Left colon (tissue), 2 donors: ENCODE measurements at places on chromosomes 4 and X. TPM values are rescaled to one million over a fixed set of nuclear protein-coding genes. Genes with fewer than 3 reads are reported as not detected.

GRCh38 chr4:127975121-127975770, 10.0 kb downstream of the ABHD18 start:
- DNase-seq = no peak

DNA sequence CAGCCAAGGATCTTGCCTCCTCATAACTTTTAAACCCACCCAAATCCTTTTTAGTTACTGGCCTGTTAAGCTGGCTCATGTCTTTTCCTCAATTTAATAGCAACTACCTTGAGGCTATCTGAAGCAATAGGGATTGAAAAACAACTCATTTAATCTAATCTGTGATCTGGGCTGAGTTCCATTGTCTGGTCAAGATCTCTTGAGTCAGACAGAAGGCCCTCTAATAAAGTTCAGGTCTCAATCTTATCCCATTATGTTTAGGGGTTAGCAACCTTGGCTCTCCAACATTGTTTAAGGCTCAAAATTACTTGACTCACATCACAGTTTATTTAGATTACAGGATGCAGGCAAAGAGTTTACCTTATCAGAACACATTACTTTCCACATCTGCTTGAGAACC, 436.1 kb downstream of the ANKRD50 start:
- no peak for DNase-seq

Gene XAGE1A
- total RNA-seq = not detected

Gene GRID2
- not detected for total RNA-seq

Gene PNPLA4
- 35.0 TPM for total RNA-seq

GRCh38 chr4:147778942-147779341, 47.1 kb downstream of the ARHGAP10 start:
- no peak for DNase-seq

Gene DCTD
- total RNA-seq = 41.8 TPM

- DNase-seq = no peak
Measured at GRCh38 chr4:182185491-182185890, 57.7 kb upstream of the TENM3 start.

Gene F11
- 0.45 TPM for total RNA-seq

DNA sequence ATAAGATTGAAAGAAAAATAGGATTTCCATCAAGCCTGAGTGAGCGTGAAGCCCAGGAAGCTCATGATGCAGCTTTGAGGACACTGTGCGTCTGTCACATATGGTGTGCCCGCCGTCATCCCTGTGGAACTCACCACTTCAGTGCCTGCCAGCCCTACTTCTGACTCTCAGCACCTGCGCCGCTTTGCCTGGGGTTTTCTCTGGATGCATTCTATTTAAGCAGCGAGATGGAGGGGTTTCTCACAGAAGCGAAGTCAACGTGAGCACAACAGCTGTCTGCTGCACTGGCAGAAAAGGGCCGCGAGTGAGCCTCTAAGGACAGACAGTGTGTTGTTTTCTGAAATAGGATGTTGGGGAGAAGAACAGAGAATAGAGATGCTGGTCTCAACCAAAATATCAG, 6.2 kb upstream of the TMEM128 start:
- DNase-seq = no peak

DNA sequence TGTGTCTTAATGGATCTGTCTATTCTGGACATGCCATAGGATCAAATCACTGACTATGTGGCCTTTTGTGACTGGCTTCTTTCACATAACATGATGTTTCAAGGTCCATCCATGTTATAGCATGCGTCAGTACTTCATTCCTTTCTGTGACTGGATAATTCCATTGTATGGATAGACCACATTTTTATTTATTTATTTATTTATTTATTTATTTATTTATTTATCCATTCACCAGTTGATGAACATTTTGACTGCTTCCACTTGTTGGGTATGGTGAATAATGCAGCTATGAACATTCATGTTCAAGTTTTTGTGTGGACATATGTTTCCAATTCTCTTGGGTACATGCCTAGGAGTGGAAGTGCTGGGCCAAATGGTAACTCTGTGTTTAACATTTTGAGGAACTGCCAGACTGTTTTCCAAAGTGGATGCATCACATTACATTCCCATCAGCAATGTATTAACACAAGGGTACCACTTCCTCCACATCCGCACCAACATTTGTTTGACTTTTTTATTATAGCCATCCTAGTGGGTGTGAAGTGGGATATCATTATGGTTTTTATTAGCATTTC, 14.0 kb downstream of the RTL5 start:
- no peak for DNase-seq

Gene ADGRL3
- 4.0 TPM for total RNA-seq

Gene TLR1
- 2.3 TPM for total RNA-seq

GRCh38 chr4:78439328-78439727, 112.2 kb upstream of the ANXA3 start:
- DNase-seq = no peak

DNA sequence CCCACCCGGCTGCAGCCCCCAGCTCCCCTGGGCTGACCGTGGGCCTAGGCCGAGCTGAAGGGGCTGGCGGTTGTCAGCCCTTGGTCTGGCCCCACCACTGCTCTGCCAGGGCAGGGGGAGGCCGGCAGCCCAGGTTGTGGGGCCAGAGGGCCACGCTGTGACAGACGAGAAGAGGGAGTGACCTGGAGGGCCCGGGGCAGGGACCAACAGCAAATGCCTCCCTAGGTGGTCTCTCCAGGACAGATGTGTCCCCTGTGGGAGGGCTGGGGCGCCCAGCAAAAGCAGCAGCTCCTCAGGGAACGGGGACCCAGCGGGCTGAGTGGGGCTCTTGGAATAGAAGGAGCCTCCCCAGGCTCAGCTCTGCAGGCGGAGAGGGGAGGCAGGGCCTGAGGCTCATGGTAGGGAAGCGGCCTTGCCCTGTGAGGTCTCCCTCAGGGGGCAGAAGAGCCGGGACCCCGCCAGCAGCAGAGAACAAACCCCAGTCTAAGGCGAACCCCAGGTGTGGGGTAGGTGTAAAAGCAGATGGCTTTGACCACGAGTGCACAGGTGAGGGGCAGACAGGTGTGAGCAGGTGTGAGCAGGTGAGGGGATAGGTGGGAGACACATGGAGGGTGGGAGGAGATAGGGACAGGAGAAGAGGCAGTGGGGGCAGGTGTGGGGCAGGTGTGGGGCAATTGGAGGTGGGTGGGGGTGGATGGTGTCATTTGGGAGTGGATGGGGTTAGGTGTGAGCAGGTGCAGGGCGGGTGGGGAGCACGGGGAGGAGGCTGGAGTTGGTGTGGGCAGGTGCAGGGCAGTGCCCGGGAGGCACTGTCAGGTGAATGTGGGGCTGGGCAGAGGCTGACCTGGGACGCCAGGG, 34.1 kb upstream of the SPON2 start:
- peak; percentile 31 for DNase-seq

DNA sequence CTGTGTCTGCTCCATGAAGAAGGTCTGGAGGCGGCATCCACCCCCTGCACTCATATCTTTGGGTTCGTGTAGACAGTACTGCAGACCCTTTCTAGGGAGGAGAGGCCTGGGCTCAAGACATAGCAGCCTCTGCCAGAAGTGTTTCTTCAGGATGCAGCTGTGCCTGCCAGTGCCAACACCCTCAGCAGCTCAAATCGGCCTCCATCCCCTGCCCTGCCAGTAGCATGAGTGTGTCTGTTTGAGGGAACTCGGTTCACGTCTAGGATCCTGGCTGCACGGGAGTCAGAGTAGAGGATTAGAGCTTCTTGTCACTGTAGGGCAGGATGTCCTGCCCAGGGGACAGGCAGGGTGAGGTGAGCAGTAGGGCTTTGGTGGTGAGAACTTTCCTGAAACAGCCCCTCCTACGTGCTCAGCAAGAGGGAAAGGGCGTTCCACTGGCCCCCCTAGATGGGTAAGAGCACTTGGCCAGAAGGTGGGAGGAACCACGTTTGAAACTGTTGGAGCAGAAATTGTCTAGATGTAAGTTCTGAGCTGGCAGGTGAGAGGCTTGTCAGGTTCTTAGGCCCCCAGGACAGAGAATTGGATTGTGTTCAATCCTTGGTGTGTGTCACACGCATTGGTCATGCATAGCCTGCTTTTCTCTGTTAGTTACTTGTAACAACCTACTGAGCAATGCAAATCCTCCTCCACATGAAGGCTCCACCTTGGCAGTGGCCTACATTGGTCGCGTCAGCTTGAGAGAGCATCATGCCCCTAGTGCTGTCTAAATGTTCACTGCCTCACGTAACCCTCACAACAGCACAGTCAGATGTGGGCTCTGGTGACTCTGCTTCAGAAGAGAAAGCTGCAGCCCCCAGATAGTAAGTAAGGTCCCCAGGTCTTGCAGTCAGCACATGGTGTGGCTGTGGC, 25.8 kb upstream of the FAM193A start:
- no peak for DNase-seq

Gene BMPR1B
- total RNA-seq = 0.47 TPM

Gene RADX
- total RNA-seq = 1.1 TPM

Gene VSIG4
- total RNA-seq = 30.4 TPM

Gene P2RY4
- total RNA-seq = 2.3 TPM

Gene SUPT20HL1
- not detected for total RNA-seq

GRCh38 chr4:3877236-3877635, 111.1 kb downstream of the ADRA2C start:
- no peak for DNase-seq

GRCh38 chr4:78477276-78477675, 74.3 kb upstream of the ANXA3 start:
- DNase-seq = no peak

GRCh38 chr4:109321232-109321631, 18.8 kb upstream of the COL25A1 start:
- no peak for DNase-seq

- no peak for DNase-seq
Measured at GRCh38 chr4:98688411-98689290, 30.2 kb upstream of the TSPAN5 start.

GRCh38 chr4:176830971-176831370, 38.2 kb upstream of the VEGFC start:
- no peak for DNase-seq

- DNase-seq = no peak
Measured at GRCh38 chrX:9746148-9746888, 19.3 kb downstream of the GPR143 start.

- DNase-seq = no peak
Measured at GRCh38 chr4:8707045-8707781, 114.6 kb downstream of the CPZ start.

GRCh38 chr4:129583868-129584267, 487.9 kb downstream of the C4orf33 start:
- DNase-seq = no peak

DNA sequence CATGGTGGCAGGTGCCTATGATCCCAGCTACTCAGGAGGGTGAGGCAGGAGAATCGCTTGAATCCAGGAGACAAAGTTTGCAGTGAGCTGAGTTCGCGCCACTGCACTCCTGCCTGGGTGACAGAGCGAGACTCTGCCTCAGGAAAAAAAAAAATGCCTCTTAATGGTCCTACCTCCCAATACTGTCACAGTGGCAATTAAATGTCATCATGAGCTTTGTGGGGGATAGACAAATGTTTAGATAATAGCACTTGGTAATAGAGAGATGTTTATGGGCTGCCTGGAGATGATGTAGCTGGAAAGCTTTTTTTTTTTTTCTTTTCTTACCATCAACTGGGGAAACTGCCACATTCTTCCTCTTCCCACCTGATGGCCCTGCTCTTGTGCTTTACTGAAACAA, 33.0 kb downstream of the GRK4 start:
- DNase-seq = no peak

DNA sequence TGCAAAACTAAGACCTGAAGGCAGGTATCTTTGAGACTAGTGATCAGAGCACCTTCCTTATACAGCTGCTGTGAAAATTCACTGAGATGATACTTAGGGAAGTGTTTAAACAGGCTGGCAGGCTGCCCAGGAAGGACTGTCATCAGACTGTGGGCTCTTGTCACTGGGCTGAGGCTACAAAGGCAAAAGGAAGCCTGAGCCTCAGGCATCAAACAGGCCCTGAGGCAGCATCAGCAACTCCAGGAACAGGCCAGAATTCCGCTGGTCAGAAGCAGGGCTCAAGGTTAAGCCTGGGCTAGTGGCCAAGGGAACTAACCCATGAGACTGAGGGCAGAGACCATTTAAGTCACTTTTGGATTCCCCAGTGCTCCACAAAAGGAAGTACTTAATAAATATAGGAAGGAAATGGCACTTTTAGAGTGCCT, 12.8 kb downstream of the PJA1 start:
- DNase-seq = peak; percentile 73

DNA sequence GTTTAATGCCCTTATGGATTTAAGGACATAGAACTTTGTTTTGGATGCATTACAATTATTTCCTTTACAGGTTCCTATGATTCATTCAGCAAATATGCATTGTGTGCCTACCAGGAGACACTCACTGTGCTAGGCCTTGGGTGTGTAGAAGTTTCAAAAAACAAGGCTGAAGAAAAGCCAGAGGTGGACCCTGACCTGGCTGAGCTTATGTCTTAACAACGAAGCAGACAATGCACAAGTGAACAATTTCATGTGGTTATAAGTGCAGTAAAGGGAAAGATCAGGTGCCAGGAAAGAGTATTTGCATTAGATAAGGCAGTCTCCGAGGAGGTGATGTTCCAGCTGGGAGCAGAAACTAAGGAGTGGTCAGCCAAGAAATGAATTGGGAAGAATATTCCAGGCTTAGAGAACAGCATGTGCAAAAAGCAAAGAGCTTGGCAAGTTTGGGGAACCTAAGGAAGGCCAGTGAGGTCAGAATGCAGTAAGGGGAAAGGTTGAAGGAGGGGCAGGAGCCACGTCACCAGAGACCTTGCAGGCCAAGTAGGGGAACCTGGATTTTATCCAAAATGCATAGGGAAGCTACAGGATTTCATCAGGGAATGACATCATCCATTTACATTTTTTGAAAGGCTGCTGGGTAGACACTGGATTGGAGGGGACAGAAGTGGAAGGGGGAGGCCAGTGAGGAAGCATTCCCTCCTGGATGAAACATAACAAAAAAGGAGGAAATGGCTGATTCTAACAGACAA, 193.6 kb downstream of the SOWAHB start:
- peak; percentile 82 for DNase-seq

Gene EGFL6
- 0.11 TPM for total RNA-seq
